ENCODE measurements at places on chromosomes 3 and 15.

GRCh38 chr3:52710512-52710911, 4.6 kb downstream of the SPCS1 start:
- no peak for DNase-seq

DNA sequence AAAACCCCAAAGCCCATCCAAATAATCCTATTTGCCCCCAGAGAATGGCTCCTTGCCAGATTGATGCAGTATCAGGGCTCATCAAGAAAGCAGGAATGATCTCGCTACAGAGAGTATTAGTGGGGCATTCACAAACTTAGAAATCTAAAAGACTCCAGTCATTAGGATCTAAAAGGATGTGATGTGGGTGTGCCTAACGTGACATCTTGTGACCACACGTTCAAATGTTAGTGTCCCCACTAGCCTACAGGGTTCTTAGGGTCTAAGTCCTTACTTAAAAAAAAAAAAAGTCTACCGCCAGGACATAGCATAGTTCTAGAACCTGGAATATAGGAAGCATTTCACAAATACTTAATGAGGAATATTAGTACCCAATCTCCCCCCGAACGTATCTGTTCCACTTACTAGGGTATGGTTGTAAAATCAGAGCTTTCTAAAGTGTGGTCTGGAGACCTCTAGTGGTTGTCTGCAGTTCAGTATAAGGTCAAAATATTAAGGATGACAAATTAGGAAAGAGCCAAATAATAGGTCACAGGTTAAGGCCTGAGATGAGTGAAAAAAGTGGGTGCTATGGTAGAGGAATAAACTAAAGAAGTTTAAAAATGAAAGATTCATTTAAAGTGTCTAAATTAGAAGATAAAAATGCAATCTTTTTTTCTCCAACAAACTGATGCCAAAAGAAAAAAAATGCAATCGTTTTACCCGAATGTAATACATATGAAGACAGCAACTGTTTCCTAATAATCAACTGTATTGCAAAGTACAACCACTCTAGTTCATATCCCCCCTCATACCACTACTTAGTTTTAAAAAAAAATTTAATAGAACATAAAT, 4.2 kb upstream of the CHRM5 start:
- DNase-seq, result no peak

DNA sequence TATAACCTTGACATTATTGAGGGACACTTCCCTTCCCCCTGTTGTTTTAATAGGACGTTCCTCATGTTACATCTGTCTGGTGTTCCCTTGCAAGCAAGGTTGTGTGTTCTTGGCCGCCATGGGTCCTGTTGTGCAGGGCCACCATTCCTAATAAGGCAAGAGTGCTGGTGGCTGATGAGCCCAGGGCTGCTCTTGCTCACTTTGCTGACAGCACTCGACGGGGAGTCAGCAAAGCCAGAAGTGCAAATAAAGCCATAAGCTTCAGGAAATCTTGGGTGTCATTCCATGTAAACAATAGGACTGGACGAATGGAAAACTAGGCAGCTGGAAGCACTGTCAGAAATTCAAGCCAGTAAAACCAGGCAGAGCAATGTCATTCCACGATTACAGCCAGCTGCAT, 75.8 kb downstream of the SQOR start:
- no peak for DNase-seq

- no peak for DNase-seq
Measured at GRCh38 chr3:39468108-39468436, 592 bp downstream of the MOBP start.

DNA sequence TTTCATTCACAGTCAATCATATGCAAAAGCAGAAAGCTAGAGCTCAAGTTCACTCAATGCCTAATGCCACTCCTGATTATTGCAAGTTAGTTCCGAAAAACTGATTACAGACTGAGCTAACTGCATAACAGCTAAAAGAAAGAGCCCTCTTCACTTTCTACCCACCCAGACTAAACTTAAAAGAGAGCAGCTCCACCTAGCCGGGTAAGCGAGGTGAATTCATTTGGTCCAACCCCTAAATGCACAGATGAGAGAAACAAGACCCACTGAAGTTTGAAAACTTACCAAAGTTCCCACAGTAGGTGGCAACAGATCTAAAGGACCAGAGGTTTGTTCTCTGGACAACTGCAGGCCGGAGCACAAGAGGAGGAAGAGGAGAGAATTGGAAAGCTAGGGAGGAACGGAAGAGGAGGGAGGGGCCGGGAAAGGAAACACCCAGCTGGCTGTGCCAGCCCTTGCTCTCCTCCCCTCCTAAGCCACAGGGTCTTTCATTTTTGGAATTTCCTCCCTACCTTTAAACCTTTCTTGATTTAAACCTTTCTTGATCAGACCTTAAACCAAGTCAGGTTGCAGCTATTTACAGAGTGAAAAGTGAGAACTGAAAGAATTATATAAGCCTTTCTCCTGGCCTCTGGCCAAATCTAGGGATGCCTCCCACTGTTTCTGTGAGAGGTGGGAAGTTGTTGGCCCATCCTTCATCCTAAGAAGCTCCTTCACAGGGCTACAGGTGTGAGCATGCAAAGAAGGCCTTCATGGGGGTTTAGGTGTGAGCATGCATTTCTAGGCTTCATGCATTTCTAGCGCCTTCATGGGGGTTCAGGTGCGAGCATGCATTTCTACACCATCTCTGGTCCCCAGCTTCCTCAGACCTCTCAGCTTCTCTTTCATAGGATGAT, 114.7 kb upstream of the LMOD3 start:
- DNase-seq, result no peak

DNA sequence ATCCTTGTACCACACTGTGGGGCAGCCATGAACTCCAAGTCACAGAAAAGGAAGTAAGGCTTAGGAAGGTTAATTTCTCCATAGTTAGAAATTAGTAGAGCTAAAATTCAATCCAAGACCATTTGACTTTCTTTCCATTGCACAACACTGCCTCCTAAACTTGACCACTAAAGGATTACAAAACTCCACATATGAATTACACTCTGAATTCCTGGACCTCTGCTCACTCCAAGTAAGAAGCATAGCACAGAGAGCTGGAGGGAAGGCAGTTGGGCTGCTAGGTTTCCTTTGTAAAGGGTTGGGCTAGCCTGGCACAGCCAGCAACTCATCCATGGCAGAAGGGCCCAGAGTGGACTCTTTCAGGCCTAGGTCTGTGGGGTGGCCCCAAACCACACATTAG, 134.4 kb downstream of the MYLK start:
- DNase-seq, result no peak

DNA sequence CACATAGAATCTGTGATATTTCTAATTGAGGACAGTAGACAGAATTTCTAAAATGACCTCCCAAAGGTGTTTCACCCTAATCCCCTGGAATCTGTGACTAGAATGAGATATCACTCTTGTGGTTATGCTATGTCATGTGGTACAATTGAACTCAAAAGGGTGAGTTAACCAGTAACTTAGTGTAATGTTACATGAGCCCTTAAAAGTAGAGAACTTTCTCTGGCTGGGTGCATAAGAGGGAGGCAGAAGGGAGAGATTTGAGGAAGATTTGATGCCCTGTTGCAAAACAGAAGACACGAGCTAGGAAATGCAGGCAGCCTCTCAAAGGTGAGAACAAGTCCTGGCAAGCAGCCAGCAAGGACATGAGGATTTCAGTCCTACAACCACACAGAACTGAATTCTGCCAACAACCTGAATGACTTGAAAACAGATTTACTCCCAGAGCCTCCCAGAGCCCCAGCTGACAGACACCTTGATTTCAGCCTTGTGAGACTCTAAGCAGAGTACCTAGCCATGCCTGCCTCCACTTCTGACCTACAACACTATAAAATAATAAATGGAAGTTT, 160.3 kb downstream of the MTHFS start:
- DNase-seq, result no peak

- DNase-seq, result no peak
Measured at GRCh38 chr3:23254282-23254681, 51.2 kb downstream of the UBE2E2 start.

GRCh38 chr3:48299746-48300712, 33.4 kb downstream of the SPINK8 start:
- no peak for DNase-seq

- no peak for DNase-seq
Measured at GRCh38 chr3:153273217-153273616, 111.2 kb downstream of the RAP2B start.

DNA sequence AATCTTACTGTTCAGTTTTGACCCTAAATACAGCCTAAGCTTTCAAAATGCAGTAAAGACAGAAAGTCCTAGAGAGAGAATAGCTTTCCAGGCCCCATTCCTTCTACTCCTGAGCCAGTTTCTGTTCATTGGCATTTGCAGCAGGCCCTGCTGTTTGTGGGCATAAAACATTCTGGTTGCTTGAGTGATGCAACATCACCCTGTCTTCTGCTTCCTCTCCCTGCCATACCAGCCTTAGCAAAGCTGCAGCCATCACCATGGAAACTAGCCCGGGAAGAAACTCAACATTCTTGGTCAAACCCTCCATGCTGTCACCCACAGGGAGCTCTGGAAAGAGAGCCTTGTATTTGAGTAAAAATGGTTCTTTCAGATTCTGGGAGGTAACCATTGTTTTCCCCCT, 325.7 kb downstream of the MAGI1 start:
- DNase-seq, result no peak

DNA sequence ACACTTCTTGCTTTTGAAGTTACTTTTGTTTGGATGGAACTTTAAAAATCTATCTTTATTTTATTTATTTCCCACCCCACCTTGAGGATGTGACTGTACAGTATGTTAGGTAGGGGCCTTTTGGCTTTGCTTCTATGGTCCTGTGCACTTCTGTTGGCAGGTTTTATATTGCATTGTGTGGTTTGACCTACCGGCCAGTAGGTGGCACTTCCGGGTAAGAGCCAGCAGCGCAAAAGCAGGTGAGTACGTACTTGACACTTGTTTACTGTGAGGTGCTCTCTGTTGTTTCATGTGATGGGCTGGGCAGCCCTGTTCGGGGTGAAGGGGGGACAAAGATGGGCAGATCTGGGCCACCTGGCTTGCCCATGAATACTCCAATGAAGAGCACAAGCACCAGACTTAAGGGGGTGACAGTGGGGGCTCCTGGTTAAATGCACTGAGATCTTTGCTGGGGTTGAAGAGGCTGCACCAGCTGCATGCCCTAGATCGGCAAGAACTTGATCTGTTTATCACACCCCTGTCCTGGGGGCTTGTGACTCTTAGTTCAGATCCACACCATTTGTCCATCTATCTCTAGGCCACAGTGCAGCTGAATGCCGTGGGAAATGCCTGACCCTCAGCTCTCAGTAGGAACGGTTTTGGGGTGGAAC, 131.6 kb downstream of the NLGN1 start:
- DNase-seq, result no peak

DNA sequence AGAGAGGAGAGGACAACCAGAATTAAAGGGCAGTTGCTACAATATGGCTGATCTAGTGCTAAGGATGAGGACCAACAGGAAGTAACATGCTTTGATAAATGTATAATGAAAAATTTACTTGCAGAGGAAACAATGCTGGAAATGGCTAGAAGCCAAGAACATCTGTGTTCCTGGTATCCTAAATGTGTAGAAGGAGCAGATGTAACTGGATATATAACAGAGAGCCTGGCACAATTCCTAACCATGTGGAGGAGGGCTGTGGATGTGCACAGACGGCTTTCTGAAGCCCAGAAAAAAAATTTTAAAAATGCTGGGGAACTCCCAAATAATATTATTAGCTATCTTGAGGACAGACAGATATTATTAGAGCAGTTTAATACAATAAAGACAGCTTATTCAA, 159.4 kb upstream of the GBE1 start:
- no peak for DNase-seq

GRCh38 chr3:60781935-60782334, 469.3 kb downstream of the FHIT start:
- no peak for DNase-seq

DNA sequence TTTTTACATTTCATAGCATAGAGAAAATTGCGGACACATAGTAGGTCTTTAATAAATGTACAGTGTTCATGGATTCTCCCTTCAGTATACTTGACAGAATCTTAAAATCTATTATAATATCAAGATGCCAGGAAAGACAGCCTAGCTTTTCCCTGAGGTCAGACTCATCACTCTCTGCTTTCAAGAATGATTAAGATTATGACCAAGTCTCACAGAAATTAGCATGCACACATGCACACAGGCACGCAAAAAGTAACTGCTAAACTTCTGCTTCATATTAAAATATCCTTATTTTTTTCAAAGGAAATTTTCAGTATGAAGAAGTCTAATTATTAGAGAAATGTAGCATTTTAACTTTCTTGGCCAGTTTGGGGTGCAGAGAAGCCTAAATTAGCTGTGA, 493.8 kb upstream of the NECTIN3 start:
- DNase-seq, result no peak

GRCh38 chr15:40906991-40907802, 12.9 kb downstream of the VPS18 start:
- no peak for DNase-seq
